Stimulated activated CD8-positive, alpha-beta memory T cell treated with anti-CD3 and anti-CD28 coated beads, Interleukin-7, amount 100 ng/mL, for 48 hours (primary cell): ENCODE measurements at places on chromosomes 4 and X.

GRCh38 chr4:9870165-9870790, 88.8 kb downstream of the DRD5 start:
- DNase-seq = no peak

DNA sequence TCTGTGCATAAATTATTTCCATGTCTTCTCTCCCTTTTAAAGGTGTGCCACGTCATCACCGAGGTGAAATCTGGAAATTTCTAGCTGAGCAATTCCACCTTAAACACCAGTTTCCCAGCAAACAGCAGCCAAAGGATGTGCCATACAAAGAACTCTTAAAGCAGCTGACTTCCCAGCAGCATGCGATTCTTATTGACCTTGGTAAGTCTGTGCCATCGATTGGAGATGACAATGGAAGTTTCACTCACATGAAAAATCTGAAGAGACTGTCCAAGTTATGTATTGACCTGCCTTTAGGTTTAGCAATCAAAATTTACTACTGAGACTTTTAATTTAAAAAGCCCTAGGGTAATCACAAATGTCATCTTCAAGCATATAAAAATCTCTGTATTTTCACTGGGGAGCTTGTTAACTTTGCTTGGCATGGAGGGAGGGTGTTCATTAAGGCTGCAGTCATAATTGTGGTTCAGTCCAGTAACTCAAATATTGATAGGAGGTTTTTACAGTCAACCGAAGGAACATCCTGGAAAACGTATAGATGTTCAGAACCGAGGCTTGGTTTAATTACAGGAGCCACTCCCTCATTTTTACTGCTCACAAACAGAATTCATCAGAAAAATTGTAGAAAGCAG, 142.9 kb downstream of the PTTG2 start:
- no peak for DNase-seq

GRCh38 chrX:148723551-148723950, 223.1 kb downstream of the AFF2 start:
- no peak for DNase-seq

- no peak for DNase-seq
These were observed 26.5 kb upstream of the GEMIN8 start for GRCh38 chrX:14056206-14056605.
